ENCODE measurements at places on chromosomes 12 and 14.

GRCh38 chr12:6824901-6825381 is 3.3 kb upstream of the P3H3 start:
- no peak for DNase-seq

DNA sequence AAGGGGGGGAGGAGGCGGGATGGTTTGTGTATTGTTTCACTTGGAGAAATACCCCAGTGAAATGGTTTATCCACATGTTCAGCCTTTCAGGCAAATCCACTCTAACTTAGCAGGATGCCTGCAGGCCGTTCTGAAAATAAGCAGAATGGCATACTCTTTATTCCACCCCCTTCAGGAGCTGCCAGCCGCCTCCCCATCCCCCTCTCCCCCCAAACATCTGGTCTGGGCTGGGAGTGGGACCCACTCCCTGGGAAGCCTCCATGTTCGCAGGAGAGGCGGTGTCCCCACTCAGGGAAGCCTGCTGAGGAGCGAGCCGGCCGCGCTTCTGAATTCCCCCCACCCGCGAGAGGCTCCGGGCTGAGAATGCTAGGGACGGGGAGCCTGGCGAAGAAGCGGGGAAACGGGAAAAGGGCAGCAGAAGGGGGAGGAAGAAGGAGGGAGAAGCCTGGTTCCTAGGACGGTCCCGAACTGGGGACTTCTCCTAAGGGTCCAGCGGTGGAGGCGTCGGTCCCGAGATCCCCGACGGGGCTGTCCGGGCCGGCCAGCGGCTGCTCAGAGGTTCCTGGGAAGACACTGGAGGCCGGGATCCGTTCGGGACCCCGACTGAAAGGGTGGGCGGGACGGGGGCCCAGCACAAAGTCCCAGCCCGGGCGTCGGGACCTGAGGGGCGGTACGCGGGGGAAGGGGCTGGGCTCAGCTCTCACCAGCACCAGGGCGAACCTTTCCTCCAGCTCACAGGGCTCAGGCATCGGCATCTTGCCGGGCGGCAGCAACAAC is 666 bp downstream of the FMNL3 start:
- peak; percentile 61 for DNase-seq

- DNase-seq, result no peak
Observed at GRCh38 chr12:44076871-44077270, 241.0 kb downstream of the TMEM117 start.

DNA sequence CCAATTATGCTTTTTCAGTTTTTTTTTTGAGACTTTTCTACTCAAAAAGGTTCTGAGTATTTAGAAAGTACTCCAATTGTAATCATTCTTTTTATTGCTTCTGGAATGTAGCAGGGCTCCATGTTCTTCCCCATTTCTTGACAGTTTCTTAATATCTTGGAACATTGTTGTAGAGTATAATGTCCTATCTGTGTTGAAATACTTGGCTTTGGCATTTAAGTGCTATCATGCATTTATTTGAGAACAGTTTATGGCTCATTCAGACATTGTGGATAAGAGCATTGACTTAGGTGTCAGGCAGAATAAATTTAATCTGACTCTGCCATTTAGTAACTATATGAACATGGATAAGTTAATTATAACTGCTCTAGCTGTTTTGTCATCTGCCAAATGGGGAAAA is 28.3 kb downstream of the ADIPOR2 start:
- DNase-seq, result no peak

DNA sequence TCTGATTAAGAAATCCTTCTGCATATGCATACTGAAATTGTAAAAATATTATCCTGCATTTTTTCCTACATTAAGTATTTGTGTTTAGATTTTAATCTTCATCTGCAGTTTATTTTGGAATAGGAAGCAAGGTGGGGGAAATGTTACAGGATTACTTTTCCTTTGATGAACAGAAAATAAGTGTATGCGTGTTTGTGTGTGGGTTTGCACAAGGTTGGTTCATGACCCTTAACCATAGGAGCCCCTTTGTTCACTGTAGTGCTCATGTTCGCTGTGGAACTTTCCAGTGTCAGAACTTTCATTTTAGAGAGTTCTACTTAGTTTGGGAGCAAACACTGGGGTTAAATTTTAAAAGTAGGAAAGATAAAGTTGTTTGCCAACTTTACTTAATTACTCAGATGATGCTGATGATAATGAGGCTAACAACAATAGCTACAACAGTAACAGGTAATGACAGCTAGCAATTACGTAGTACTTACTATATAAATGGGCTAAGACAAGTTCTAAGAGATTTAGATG is 6.4 kb upstream of the A2M start:
- DNase-seq, result no peak

- no peak for DNase-seq
Observed at GRCh38 chr14:21725250-21725649, 51.6 kb upstream of the OR4E1 start.

DNA sequence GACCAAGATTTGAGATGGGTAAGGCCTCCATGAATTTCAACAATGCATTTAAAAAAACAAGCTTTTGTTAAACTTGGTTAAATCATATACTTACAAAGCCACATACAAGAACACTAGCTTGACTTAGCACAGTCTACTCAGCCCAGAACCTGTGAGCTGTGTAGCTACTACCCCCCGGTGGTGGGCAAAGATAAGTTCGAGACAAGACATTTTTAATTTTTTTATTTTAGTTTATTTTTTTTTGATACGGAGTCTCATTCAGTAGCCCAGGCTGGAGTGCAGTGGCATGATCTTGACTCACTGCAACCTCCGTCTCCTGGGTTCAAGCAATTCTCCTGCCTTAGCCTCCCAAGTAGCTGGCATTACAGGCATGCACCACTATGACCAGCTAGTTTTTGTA is 3.7 kb upstream of the NECAP1 start:
- DNase-seq, result peak; percentile 40

DNA sequence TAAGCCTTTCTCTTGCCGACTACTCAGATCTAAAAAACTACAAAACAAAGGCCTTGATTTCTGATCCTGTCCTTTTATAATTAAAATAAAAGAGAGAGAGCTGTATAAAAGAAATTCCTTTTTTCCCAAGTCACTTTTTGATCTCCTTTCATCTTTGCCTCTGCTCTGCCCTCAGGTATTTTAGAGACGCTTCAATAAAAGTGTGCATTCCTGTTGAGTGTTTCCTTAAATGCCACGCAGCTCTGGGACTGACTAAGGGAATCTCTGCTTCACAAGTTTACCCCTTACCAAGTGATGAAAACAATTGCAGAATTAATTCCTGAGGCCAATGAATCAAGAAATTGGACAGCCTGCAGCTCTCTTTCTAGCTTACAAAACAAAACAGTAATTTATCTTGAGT is 1109.8 kb downstream of the TMTC2 start:
- DNase-seq, result no peak

DNA sequence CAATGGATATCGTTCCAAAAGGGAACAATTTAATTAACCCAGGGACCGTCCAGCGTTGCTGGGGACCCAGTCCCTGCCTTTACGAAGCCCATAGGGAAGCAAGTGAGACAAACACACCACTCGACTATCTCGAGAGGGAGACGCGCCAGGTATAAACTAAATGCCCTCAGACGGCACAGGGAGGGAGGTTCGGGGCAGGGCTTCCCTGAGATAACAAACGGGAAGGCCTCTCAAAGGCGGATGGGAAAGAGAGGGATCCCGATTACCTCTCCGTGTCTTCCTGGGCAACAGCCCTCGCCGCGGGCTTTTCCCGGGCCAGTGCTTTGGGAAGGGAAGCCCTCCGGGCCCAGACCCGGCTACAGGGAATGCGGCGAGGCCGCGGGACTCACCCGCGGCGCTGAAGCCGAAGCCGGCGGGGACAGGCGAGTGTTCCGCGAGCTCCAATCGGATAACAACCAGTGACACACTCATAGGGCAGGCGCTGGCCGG is 390 bp downstream of the BRAP start:
- DNase-seq, result no peak

DNA sequence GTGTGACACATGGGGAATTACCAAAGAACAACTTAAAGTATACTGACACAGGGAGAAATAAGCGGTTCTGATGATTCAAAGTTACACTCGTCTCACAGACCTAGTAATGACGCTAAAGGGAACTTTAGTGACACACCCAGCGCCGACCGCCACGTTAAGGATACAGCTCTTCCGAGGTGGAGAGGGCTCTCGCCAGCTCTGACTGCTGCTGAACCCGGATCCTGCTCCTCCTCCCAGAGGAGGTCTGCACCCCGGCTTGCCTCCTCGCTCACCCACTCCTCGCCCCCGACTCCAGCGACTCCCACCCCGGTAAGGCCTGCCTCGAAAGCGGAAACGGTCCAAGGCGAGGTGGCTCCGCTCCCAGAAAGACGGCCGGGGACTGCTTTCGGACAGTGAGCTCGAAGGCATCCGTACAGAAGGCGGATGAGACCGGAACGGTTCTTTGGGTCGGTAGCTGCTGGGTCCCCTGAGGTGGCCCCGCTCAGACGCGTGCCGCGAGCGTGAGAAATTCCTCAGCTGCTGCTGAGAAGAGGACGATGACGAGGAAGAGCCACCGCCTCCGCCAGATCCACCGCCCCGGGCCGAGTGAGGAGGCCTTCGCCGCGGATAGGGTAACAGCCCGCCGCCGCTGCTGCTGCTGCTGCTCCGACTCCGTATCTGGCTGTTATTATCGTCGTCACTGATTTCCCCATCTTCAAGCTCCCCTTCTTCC is 643 bp downstream of the ZFC3H1 start:
- peak; percentile 8 for DNase-seq

- DNase-seq, result no peak
Observed at GRCh38 chr12:127381681-127382080, 885.3 kb upstream of the TMEM132C start.

DNA sequence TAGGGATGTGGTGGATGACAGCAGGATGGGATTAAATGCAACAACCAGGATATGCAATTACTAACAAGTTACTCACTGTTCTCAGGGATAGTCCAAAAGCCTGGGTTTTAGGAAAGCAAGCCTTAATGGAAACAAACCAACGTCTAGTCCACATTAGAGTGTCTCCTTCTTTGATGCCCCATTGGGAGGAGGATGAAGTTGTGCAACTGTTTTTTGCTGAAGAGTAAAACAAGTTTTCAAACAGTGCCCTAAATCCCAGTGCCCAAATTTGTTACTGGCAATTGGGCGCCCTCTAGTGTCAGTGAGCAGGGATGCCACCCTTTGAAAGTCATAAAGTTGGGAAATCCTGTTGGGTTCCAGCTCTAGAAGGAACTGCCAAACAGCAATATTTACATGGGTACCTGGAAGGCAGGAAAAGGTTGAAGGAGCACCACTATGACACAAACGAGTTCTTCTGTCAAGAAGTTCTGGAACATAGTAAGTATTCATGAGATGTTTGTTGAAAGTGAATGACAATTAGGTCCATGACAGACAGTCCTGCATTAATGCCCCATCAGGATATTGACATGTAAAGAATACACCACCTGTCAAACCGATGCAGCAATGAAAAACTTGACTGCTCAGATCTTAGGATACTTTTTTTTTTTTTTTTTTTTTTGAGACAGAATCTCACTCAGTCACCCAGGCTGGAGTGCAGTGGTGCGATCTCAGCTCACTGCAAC is 11.1 kb upstream of the DPF3 start:
- peak; percentile 85 for DNase-seq

GRCh38 chr12:118463677-118464076 is 87.3 kb downstream of the SUDS3 start:
- no peak for DNase-seq

DNA sequence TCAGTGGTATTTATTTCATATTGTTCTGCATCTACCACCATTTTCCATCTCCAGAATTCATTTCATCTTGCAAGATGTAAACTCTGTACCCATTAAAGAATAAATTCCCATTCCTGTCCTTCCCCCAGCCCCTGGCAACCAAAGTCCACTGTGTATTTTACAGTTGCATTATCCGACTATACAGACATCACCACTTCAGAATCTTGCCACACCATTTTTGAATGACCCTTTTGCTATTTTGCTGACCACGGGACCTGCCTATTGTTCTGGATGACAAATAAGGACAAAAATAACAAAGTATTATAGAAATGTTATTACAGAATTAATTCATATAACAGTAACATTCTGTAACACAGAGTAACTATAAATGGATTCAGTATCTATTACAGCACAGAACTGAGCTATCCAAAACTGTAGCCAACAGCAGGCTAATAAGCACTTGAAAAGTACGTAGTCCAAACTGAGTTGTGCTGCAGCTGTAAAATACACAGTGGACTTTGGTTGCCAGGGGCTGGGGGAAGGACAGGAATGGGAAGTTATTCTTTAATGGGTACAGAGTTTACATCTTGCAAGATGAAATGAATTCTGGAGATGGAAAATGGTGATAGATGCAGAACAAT is 61.3 kb downstream of the CDK17 start:
- DNase-seq, result no peak

DNA sequence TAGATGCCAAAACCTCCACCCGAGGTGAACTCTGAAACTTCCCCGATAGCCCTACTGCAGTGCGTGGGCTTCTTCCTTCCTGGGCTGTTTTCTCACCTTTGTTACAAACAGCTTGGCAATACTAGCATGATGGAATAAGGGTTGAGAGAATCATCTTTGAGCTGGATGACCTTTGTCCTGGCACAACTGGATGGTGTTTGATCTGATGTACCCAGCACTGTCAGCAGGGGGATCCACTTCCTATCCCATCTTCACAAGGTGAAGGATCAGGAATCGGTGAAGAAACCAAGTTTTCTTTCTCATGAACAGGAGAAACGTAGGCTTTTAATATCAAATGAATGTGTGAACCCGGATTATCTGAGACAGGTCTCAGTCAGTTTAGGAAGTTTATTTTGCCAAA is 19.5 kb upstream of the LRRC10 start:
- DNase-seq, result peak; percentile 8

DNA sequence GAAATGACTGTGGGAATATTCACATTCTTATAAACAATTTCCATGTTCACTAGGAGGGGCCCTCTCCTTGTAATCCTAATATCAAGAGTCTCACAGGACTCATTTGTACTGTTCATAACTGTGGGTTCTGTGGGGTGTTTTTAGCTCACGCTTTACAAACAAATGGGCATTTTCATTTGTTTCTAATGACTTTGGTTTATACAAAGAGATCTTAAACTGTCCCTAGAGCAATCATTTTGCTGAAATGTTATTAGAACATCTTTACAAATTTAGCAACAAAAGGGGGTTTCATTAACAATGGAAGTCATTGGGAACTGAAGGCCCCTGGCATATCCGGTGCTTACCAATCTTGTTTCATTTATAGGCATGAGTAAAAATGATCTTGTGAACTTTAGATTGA is 370.5 kb downstream of the TRHDE start:
- DNase-seq, result no peak

GRCh38 chr14:71714225-71714624 is 218.0 kb upstream of the RGS6 start:
- DNase-seq, result peak; percentile 52

DNA sequence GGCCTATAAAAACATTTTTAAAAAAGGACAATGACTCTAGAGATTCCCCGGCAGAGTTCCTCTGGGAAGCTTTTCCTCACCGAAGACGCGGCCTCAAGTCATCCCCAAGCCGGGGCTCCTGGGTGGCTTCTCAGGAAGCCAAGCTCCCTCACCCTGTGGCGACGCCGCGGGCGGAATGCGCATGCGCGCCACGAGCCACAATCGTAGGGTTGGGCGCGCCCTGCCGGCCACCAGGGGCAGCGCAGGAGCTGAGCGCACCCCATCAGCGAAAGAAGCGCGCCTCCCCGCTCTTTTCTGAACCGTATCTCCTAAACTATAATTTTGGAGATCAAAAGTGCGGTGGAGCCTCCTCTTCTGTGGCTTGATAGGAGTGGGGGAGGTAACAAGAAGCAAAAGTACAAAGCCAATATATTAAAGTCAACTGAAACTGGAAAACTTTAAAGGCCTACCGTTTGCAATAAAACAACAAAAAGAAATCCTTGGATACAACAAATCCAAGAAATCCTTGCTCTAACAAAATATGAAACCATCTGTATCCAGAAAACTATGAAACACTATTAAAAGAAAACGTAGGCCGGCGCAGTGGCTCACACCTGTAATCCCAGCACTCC is 17.4 kb upstream of the CHFR start:
- DNase-seq, result no peak

- no peak for DNase-seq
Observed at GRCh38 chr12:127334365-127334764, 932.6 kb upstream of the TMEM132C start.

Measured in urothelium cell line (cell line).